ENCODE measurements at places on chromosomes 6 and 20.

GRCh38 chr6:46199387-46199786 lies 28.6 kb upstream of the ENPP5 start:
- DNase-seq: no peak

DNA sequence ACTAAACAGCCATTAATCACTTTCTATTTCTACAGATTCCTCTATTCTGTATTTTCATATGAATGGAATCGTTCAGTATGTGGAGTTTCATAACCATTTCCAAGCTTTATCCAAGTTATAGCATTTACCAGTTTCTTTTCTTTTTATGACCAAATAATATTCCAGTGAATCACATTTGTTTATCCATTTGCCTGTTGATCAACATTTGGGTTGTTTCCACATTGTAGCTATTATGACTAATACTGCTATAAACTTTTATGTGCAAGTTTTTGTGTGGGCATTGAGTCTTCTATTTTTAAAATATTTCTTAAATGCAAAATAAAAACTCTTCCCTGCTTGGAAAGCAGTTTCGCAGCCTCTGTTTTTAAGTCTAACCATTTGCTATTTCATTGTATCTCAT lies 336.4 kb upstream of the OPRM1 start:
- DNase-seq: no peak

DNA sequence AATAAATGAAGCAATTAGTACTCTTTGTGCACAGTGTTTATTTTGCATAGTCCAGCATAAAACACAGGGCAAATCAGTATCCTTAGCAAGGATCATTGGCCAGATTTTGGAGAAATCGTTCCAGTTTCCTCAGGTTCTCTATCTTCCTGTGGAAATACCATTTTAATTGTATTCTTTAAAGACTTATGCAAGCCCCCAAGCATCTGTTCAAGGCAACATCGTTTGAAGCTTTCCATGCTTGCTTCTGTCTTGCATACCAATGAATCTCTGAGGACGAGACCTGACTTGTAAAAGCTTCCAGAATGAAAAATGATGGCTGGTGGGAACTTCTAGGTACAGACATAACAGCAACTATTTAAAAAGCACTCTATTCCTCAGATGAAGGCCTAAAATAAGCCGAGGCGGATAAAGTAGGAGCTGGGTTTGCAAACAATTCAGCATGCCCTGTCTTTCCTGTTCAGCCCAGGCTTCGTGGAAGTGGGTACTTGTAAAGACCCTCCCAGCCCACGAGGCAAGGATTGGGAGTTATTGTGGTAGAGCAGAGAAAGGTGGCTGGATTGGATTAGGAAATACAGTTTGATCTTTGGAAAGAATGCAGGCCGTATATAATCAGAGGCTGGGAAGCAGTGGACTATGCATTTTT lies 21.6 kb downstream of the NRSN1 start:
- no peak for DNase-seq

GRCh38 chr6:33072508-33073100 lies 845 bp downstream of the HLA-DPA1 start:
- no peak for DNase-seq

DNA sequence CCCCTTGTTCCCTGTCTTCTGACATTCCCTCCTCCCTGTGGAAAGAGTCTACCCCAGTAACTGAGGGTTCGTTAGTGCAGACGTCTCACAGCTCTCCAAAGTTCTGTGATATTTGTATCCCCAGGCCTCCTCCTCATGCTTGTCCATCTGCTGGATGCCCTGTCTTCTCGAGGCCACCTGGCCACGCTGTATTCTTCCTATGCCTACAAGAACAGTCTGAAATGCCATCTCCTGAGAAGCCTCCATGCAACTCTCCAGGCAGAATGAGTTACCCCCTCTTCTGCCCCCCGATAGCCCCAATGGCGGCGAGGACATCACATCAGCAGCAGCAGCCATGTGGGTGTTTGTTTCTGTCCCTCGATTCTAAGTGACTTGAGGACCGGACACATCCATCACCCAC lies 9.3 kb downstream of the ULBP2 start:
- no peak for DNase-seq

- peak; percentile 61 for DNase-seq
Measured at GRCh38 chr20:63973636-63974401, 4.1 kb upstream of the ZNF512B start.

- no peak for DNase-seq
Measured at GRCh38 chr20:10330071-10330470, 104.0 kb downstream of the MKKS start.

DNA sequence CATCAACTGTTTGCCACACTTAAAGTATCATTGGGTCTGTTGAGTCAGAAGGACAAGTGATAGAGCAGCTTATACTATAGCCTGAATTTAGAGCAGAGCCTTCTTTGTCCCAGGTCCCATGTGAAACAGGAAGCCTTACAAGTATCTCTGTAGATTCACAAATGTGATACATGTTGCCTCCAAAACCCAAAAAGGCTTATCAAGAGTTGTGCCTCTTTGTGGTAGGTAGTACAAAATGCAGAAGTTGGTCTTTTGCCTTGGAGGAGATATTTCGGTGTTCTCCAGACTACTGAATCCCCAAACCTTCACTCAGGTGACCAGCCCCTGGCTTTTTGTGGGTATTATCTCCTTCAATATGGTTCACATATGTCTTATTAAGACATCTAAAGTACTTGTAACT lies 172.8 kb upstream of the PROKR2 start:
- no peak for DNase-seq

GRCh38 chr6:131900231-131900630 lies 50.9 kb downstream of the CCN2 start:
- DNase-seq: no peak

DNA sequence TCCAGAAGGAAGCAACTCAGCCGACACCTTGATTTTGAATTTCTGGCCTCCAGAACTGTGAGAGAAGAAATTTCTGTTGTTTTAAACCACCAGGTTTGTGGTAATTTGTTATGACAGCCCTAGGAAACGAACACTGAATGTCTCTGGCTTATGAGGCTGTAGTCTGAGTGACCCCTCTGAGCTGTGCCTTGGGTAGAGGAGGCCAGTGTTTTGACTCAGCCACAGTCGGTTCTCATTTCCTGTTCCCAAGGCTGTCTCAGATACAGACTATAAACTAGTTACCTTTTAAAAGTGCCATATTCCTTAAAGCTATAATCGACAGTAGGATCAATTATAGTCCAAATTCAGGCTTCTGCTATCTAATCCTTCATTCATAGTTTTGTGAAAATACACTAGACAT lies 391.2 kb upstream of the MAP3K7 start:
- no peak for DNase-seq

- DNase-seq: no peak
Measured at GRCh38 chr20:11234608-11235007, 560.8 kb upstream of the JAG1 start.

DNA sequence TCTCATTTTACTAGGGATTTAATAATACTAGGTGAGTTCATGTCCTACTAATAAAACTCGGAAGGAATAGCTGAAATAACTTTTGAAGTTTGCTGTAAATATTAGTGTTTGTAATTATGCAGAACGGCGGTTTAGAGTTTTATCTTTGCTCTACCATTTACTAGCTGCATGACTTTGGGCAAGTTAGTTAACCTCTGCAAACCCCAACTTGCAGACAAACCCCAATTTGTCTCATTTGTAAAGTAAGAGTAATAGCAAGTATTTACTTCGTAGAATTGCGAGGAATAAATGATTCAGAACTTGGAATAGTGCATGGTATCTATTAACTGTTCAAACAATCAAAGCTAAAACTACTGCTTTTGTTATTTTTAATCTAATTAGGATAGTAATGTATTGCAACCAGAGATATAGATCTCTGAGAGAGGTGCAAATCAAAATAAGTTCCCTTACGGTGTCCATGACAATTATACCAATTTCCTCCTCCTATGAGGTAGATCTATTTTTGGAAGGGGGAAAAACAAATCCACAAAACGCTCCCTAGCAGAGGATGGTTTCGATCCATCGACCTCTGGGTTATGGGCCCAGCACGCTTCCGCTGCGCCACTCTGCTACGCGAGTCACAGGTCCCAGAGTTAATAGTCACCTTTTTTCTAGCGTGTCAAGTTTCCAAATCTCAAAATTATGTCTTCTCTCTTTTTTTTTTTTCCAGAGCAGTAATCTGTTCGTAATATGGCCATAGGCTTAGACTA lies 35.1 kb upstream of the BTN3A2 start:
- no peak for DNase-seq

DNA sequence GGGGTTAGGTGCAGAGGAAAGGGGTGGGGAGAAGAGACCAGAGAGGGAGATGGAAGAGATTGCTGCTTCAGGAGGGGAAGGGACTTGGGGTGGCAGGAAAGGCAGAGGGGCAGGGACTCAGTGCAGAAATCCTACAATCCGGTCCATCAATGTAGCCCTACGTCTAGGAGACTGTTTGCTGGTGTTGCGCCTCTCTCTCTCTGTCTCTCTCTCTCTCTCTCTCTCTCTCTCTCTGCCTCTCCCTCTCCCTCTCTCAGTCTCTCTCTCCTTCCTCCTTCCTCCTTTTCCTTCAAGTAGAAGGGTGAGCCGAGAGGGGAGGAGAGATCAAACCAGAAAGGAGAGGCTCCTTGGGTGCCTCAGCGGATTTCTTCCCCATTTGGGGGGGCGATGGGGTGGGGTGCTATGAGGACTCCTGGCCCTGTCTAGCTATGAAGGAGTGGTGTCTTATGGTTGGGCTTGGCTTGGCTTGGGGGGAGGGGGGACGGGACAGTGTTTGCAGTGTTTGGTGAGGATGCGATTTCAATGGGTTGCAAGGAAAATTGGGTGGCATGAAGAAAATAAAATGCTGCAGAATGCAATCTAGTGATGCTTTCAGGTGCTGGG lies 181.2 kb downstream of the TBXT start:
- no peak for DNase-seq

Data from stimulated activated CD8-positive, alpha-beta memory T cell treated with anti-CD3 and anti-CD28 coated beads, Interleukin-15, amount 100 ng/mL, for 1 hour (primary cell).